ENCODE measurements at places on chromosomes 16 and 17.

- DNase-seq = no peak
Observed at GRCh38 chr16:88754912-88755744, 29.9 kb downstream of the PIEZO1 start.

DNA sequence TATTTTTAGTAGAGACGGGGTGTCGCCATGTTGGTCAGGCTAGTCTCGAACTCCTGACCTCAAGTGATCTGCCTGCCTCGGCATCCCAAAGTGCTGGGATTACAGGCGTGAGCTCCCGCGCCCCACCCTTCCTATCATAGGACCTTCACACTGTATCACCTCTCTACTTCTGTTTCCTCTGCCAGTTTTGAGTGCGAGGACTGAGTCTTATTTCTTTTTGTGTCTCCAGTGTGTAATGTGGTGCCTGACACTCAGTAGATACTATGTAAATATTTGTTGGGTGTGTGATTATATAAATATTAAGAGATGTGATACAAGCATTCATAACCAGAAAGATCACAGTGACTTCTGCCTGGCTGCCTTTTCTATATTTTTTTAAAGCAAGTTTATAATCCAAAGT, 10.5 kb downstream of the PRKCA start:
- DNase-seq = no peak

GRCh38 chr17:55607731-55608341, 96.6 kb upstream of the SMIM36 start:
- no peak for DNase-seq

GRCh38 chr16:73997971-73998370, 298.6 kb upstream of the PSMD7 start:
- no peak for DNase-seq

DNA sequence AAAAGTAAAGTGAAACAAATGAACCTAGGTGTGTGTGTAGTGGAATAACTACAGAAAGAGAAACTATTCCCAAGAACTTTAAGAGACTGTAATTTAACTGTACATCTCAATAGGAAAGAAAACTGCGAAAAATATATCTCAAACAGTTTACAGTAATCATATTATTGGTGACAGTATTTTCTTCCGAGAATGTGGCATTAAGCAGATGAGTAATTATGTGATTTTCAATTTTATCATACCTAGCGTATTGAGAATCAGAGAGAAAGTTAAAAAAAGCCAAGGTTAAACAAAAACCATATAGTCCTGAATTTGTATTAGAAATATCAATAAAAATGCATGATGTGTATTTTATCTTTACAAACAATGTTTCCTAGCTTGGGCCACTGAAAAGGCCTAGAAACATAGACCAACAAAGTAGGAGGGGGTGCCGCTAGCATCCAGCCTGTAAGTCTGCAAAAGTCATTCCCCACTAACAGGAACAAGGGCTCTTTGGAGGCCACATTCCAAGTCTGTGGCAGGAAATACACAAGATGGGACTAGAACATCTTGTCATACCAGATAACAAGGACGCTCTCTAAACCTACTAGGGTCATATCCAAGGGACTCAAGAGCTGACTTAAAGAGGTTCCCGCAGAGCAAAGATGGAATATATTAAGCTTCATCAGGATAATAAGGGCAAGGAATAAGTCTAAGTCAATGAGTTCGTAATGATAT, 20.5 kb downstream of the RNF157 start:
- no peak for DNase-seq

- DNase-seq = no peak
Observed at GRCh38 chr17:69448431-69449102, 34.1 kb downstream of the MAP2K6 start.

All from stimulated activated CD4-positive, alpha-beta T cell treated with anti-CD3 and anti-CD28 coated beads, TNF-alpha, amount 100 ng/mL, for 1 hour (primary cell).